HCEC 1CT (cell line): ENCODE measurements at places on chromosomes 5 and 9.

GRCh38 chr5:16502866-16503265 lies 37.3 kb upstream of the ZNF622 start:
- DNase-seq, result peak; percentile 75

DNA sequence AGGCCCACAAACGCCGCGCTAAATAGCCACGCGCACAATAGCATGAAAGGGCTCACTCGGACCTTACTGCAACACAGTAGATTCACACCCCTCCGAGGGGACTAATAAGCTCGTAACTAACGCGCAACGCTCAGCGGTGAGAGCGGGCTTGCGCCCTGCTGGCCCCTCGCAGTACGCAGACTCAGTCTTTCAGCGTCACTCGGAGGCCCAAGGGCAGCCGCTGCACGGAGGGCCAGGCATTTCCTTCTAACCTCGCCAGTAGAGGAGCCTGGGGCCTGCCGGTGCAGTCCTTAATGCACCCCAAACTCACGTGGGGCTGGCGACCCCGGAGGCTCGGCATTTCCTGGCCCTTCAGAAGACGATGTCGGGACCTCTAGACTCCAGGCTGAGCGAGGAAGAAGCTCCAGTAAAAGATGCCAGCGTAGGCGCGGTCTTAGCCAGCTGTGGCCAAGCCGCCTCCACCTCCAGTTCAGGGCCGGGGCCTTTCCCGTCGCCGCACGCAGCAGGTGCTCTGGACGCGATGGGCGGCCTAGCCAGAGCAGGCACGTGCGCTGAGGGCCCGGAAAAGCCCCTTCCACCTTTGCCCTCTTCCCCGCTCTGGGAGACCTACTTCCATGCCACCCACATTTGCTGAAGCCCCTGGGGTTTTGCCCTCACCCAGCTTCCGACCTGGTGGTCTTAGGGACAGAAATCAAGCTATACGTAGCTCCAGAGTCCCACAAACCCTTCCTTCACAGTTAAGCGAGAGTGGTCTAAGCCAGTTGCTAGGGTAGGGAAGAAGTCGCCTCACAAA lies 38.3 kb upstream of the TIFAB start:
- no peak for DNase-seq

GRCh38 chr5:33592245-33592644 lies 151.5 kb downstream of the TARS1 start:
- no peak for DNase-seq

- no peak for DNase-seq
These were observed 66.2 kb downstream of the PLPPR1 start for GRCh38 chr9:101094686-101095085.

- DNase-seq, result peak; percentile 52
These were observed 5.1 kb upstream of the PTBP3 start for GRCh38 chr9:112338561-112338960.

DNA sequence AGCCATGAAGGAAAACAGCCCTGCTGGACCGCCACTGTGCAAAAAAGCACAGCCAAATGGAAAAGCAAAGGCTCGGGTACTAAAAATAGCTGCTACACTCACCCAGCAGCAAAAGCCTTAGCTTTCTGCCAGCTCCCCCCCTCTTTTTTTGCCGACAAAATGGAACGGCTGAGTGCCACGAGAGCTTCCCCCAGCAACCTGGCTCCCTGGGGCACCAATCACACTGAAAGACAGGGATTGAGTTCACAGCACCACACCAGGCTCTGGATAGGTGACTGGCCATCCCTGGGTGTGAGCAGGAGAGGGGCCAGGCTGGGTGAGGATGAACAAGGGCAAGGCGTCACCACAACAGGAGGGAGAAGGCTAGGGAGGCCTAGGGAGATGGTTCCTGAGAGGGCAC lies 66.7 kb downstream of the SIL1 start:
- no peak for DNase-seq
